ENCODE measurements at places on chromosomes 5 and 9.

GRCh38 chr5:77176429-77176828, 34.1 kb upstream of the PDE8B start:
- no peak for DNase-seq

DNA sequence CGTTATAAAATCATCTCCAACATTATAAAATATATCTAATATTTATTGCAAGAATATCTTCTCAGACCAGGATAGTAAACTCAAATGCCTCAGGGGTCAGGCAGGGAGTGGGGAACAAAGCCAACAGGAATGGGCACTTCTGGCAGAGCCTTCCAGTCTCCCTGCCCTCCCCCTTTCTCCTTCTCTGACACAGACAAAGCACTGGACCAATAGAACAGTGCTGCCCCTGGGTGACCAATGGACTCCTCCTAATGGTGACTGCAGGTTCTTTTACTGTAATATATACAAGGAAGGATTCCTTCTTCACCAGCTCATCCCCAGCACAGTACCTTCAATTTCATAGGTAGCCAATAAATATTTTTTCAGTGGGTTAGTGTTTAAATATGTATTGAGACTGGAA, 31.1 kb upstream of the MAMDC2 start:
- DNase-seq: no peak

- DNase-seq: no peak
These were observed 125.9 kb downstream of the TRPM3 start for GRCh38 chr9:70995511-70995910.

DNA sequence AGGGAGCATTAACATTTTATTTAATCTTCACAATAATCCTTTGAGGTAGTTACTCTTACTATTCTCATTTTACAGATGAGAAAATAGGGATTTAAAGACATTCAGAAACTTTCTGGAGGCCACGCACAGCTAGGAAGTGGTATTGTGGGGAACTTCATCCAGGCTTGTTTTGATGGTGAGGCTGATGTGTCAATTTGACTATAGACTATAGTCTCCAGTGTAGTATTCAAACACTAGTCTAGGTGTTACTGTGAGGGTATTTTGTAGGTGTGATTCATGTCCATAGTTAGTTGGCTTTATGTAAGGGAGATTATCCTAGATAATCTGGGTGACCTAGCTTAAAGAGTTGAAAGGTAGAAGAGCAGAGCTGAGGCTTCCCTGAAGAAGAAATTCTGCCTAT, 54.1 kb upstream of the ELL2 start:
- no peak for DNase-seq

DNA sequence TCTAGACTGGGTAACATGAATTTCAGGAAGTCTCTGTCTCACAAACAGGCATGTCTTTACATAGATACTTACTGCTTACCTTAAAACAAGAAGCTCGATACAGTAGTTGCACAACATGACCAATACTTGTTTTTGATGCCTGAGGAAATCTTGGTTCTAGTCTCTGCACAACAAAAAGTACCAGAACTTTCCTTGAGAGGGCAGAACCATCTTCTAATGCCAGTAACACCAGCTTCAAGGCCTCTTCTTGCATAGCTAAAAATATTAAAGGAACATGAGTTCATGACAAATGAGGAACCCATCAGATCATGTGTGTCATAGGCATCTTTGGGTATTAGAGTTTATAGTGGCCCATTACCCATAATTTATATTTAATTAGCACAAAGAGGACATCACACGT, 22.0 kb downstream of the RC3H2 start:
- no peak for DNase-seq

DNA sequence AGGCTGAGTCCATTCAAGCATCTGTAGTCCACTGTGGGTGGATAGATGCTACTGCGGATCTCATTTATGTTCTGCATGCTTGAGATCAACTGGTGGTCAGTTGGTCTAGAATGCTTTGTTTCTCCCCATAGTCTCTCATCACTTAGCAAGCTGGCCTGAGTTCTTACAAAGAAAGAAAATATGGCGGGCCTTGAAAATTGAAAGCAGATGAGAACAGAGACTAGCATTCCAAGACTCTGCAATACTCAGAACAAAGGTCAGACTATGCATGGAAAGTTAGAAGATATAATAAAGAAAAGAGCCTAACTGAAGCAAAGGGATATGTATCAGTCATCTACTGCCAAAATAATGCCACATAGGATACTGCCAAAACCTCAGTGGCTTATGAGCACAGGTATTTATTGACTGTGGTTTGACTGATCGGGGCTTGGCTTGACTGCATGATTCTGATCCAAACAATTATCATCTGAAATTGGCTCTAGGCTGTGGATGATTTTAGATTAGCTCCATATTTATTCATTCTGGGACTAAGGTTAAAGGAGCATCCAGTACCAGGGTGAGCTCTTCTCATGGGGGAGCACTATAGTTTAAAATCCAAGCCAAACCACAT, 258.9 kb downstream of the TAF11L14 start:
- no peak for DNase-seq
